Esophagus mucosa (tissue), 1 donor: ENCODE measurements at places on chromosomes 16 and 17.

DNA sequence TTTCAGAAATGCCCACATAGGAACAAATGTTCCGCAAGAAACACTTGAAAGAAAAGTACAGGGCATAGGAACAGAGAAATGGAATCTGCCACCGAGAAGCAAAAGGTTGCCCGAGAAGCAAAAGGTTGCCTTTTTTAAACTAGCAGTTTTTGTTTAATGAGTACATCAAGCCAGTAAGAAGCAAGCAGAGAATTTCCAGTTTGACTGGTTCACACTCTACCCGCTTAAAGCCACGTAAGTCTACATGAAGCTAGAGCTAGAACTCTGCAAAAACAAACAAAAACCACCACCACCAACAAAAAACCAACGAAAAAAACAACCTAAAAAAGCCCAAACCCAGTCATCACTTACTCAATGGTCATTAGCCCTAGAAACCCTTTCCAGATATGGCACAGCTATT is 144.3 kb downstream of the MAP2K6 start:
- peak; percentile 44 for ATAC-seq

- ATAC-seq = no peak
Observed at GRCh38 chr17:4354206-4354605, 12.3 kb downstream of the UBE2G1 start.

DNA sequence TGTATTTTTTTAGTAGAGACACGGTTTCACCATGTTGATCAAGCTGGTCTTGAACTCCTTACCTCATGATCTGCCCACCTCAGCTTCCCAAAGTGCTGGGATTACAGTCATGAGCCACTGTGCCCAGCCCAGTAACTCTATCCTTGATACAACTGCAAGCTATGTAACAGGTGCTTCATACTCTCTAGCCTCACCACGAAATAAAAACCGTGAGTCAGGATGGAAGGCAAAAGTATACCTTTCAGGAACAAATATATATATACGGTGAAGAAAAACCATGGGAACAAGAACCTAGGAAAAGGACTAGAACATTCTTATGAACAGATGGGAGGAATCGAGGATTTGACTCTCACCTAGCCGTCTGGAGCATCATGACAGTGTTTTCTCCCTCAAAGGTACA is 9.6 kb upstream of the FBF1 start:
- ATAC-seq = no peak

- ATAC-seq = no peak
Observed at GRCh38 chr17:40884708-40885512, at the start of gene KRT20. Gene KRT20 (minus strand): TSS chr17:40885242. CDS start chr17:40885185, 57 bp downstream.

DNA sequence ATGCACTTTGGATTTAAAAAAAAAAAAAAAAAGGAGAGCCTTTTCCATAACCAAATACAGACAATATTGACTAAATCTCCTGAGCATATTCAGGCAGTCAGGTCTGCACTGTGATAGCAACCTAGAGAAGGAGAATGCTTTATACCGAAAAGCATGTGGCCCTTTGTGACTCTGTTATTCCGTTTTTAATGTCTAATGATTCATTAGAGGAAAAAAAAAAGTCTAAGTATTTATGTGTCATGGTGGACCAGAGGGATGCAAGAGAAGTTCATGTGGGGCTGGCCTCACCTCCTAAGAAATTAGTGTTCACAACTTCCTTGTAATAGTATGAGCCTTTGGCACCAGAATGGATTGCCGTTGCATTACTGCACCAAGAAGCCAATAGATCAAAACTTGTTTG is 11.3 kb upstream of the VWA3A start:
- ATAC-seq = no peak

GRCh38 chr16:20833086-20833485 is 26.8 kb downstream of the REXO5 start:
- no peak for ATAC-seq

GRCh38 chr17:44209786-44210341 is 9.6 kb downstream of the UBTF start:
- no peak for ATAC-seq

DNA sequence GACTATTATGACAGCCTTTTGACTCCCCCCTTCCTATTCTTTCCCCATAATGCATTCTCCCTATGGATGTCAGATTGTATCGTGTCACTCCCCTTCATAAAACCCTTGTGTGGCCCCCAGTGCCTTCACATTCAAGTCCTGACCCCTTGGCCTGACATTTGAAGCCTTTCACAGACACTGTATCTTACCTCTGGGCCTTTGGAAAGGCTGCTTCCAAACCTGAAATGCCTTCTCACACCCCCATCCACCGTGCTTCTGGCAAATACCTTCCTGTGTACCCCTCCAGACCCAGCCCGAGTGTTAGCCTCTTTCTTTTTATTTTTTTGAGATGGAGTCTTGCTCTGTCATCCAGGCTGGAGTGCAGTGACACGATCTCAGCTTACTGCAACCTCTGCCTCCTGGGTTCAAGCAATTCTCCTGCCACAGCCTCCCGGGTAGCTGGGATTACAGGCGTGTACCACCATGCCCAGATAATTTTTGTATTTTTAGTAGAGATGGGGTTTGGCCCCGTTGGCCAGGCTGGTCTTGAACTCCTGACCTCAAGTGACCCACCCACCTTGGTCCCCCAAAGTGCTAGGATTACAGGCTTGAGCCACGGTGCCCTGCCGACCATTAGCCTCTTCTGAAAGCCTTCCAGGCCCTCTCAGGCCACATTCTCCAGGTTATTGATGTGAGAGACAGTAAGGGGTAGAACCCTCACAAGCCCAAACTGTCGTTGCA is 2.1 kb downstream of the ARMC5 start:
- ATAC-seq = no peak

- ATAC-seq = no peak
Observed at GRCh38 chr17:31550389-31551056, 159.0 kb downstream of the RAB11FIP4 start.

- no peak for ATAC-seq
Observed at GRCh38 chr17:70865993-70866804, 696.9 kb downstream of the KCNJ2 start.

GRCh38 chr17:8837563-8838075 is 29.9 kb downstream of the PIK3R6 start:
- no peak for ATAC-seq

DNA sequence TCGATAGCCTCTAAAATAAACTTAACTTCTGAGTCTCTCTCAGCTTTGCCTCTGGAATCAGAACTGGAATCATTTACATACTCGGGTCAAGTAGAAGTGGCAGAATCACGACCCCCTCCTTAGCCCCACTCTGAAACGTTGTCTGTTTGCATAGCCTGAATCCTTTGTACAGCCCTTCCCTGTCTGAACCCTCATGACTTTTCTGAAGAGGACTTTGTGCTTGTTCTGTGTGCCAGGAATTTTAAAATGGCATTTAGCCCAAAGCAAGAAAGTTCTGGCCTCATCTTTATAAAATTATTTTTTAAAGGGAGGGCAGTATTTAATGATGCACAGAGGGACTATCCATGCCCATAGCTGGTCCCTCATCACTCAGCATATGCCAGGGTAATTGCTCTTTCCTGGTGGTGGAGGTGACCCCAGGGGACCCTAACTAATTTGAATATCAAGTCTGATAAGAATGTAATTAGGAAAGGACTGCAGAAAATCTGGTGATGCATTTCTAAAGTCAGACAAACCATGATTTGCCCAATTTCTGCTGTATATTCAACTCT is 342.7 kb upstream of the TNRC6C start:
- no peak for ATAC-seq

DNA sequence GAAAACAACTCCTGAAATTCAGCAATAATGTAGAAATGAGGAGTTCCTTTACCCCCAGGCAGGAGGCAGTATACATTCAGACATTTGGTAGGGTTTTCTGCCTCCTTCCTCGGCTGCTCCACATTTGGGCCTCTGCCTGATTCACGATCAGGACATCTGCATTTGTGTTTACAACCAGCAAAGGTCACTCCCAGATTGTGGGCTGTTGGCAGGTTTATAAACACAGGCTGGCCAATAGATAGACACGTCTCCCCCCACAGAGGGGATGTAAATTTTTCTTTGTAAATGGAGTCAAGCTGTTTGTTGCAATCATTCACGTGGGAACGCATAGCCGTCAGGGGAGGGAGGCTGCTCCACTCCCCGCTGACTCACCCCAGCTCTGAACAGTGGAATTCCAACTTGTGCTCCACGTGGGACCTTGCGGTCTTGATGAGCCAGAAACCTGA is 252.1 kb upstream of the N4BP1 start:
- ATAC-seq = no peak

- no peak for ATAC-seq
Observed at GRCh38 chr17:59353106-59353854, 21.8 kb downstream of the YPEL2 start.

DNA sequence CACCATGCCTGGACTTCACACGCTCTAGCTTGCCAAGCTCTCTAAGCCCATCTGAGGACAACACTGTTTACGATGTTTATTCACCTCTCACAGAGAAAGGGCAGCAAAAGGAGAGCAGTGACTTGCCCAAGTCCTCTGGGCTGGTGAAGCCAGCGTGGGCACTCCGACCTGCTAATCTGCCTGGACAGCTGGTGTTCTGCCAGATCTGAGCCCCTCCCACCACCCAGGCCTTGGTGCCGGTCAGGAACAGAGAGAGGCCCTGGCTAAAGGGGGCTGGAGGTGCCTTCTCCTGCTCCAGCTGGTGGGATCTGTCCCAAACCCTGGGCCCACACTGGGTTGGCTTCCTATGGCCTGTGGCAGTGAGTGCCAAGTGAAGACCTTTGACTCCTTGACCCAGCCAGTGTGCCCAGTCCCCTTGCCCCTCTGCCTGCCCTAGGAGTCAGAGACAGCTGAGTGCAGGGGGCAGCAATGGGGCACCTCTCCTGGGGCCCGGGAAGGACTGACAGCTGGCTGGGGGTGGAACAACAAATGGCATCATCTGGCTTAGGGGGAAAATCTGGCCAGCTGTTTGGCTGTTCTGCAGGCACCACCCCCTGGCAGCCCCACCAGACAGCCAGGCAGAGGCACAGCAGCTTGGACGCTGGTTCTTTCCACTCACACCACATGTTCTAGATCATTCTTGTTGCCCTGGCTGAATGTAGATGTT is 1.8 kb upstream of the SLC4A1 start:
- no peak for ATAC-seq

DNA sequence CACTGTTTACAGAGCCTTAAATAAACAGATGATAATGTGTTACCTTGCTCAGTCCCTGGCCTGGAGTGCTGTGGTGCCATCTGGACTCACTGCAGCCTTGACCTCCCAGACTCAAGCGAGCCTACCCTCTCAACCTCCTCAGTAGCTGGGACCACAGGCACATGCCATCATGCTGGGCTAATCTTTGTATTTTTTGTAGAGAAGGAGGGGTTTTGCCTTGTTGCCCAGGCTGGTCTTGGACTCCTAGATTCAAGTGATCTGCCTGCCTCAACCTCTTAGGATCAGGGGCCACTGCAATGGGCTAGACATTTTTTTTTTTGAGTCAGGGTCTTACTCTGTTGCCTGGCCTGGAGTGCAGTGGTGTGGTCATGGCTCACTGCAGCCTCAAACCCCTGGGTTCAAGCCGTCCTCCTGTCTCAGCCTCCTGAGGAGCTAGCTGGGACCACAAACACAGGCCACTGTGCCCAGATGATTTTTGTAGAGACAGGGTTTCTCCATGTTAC is 5.0 kb upstream of the NAGLU start:
- ATAC-seq = no peak

GRCh38 chr17:78300962-78301820 is 58.7 kb downstream of the SOCS3 start:
- ATAC-seq = peak; percentile 53

GRCh38 chr16:76193906-76194615 is 83.1 kb upstream of the CNTNAP4 start:
- ATAC-seq = peak; percentile 42

GRCh38 chr17:40295488-40296436 is 8.1 kb downstream of the CDC6 start:
- ATAC-seq = no peak

DNA sequence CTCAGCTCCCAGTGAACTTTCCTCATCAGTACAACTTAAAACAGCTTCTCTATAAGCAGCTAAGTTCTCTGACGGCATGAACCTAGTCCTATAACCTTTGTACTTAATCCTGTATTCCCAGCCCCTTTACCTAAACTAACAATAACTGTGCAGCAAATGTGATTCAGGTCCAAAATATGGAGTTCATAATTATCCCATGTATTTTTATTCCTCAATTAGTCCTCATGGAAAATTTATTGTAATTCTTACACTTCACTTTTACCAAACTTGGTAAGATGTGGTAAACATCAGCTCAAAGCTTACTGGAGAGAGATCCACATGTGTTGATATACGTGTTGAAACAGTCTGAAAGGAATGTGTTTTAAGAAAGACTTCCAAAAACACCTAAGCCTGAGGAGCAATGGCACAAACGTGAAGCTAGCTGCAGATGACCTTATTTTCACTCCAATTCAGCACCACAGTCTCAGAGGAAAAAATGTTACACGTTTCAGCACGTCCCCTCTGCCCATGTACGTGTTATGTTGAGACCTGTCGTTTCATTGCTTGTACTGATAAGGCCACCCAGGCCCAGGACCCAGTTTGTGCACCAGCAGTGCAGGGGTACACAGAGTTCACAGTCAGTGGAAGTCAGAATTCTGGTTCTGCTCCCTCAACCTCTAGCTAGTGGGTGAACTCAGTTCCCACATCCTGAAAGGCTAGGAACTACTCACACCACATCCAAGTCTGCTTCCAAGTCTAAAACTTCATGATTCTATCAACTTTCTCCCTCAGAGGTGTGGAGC is 7.1 kb downstream of the USP31 start:
- peak; percentile 73 for ATAC-seq

GRCh38 chr17:58995247-58995940 is 111.3 kb downstream of the TRIM37 start:
- ATAC-seq = no peak

- ATAC-seq = no peak
Observed at GRCh38 chr16:50677351-50677750, 3.8 kb downstream of the SNX20 start.

- ATAC-seq = no peak
Observed at GRCh38 chr17:76845541-76846017, 22.6 kb upstream of the MGAT5B start.

DNA sequence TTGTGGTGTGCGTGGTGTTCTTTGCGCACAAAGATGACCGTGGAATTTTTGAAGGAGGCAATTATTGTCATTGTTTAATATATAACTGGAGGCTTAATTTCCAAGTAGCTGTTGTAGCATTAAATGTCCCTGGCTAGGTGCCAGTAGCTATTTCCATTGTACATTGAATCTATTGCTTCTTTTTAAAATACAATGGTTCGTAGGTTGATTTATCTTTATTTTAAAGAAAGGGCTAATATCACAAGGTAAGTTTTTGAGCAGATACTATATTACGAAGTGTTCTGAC is 127.1 kb downstream of the RPTOR start:
- no peak for ATAC-seq

GRCh38 chr16:5478036-5478435 is 380.4 kb upstream of the EEF2KMT start:
- ATAC-seq = no peak

GRCh38 chr17:45265821-45266220 is 3.9 kb upstream of the SPATA32 start:
- no peak for ATAC-seq
